ENCODE measurements at places on chromosomes 6 and 20. TPM values are rescaled to one million over a fixed set of nuclear protein-coding genes. Genes with fewer than 3 reads are reported as not detected.

The CDH26 gene
- 0.22 TPM for total RNA-seq

The CSTF1 gene
- 48.9 TPM for total RNA-seq

The THEMIS gene
- total RNA-seq = 0.09 TPM

The CALHM4 gene
- not detected for total RNA-seq

The HLA-DOA gene
- total RNA-seq = not detected

The RAET1G gene
- total RNA-seq = not detected

GRCh38 chr20:4781211-4781610, 59.5 kb downstream of the PRND start:
- no peak overlapping the region for H3K4me3 ChIP-seq
- DNase-seq = no peak
- H3K36me3 ChIP-seq = no peaks in the 10 kb centered on the region
- H3K27ac ChIP-seq = no peak overlapping the region
- H3K4me1 ChIP-seq = no peaks in the 10 kb centered on the region
- H3K27me3 ChIP-seq = peaks cover 3% of the 10 kb centered on the region

DNA sequence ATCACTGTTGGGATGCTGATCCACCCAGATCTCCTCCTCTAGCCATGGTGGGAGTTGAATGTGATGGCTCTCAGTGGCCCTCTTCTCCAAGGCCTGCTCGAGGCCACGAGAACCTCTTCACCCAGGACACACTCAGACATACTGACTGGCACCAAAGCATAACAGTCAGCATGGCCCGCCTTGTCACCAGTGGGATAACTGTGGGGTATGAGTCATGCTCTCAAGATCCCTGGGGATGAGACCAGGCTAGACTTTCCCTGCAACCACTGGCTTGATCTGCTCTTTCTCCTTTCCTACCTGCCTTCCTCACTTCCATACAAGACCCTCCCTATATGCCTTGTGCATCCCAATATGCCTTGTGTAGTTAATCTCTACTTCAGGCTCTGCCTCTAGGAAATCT, 66.8 kb downstream of the RIN2 start:
- no peak overlapping the region for H3K27ac ChIP-seq
- H3K4me1 ChIP-seq = no peaks in the 10 kb centered on the region
- H3K36me3 ChIP-seq = no peaks in the 10 kb centered on the region
- H3K27me3 ChIP-seq = no peaks in the 10 kb centered on the region
- H3K4me3 ChIP-seq = no peak overlapping the region

DNA sequence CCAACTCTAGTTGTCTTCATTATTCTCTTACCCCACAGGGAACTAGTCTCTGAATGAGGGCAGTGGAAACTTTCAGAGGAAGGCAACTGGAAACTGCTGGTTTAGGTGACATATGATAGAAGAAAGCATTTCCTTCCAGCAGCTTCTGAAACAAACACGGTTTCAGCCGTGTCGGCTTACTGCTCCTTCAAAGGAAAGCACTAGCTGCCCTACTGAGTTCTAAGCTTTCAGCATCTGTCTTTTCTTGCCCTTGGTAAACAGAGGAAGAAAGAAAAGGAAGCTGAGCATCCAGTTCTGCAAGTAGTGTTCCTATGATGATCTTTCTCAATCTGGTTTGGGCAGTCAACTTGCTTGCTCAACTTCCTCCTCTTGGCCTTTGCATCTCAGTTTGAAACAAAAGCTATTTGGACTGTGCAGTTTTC, 117.5 kb upstream of the CEP85L start:
- no peak overlapping the region for H3K4me3 ChIP-seq
- no peak for DNase-seq
- H3K4me1 ChIP-seq = no peaks in the 10 kb centered on the region
- no peak overlapping the region for H3K27ac ChIP-seq
- H3K27me3 ChIP-seq = peaks cover 5% of the 10 kb centered on the region

DNA sequence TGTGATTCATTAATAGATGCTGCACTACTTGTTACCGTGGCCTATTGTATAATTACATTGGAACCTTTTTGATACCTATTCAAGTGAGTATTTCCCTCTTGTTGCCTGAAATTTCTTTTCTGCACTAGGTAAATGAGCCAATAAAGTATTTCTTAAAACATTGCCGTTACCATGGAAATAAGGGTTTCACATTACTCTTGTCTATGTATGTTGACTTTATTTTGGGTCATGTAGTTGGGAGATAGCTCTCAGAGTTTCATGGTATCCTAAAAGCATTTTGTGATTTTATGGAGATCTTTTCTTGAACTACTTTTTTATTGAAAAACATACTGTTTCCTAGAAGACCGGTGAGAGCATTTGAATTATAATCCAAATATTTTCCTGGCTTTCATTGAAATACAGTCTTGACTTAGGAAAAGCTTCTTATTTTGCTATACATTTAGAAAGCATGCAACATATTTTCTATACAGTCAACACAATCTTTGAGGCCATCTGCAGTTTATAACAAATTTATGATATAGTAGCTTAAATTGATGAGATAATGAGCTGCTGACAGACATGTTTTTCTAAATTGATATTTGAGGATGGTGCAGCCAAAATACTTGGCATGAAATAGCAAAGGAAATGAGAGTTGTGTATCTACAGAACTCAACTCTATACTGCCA, 650.4 kb downstream of the RFPL4B start:
- H3K27me3 ChIP-seq = no peaks in the 10 kb centered on the region
- H3K4me3 ChIP-seq = no peak overlapping the region
- no peaks in the 10 kb centered on the region for H3K36me3 ChIP-seq
- H3K4me1 ChIP-seq = no peaks in the 10 kb centered on the region
- no peak for DNase-seq

DNA sequence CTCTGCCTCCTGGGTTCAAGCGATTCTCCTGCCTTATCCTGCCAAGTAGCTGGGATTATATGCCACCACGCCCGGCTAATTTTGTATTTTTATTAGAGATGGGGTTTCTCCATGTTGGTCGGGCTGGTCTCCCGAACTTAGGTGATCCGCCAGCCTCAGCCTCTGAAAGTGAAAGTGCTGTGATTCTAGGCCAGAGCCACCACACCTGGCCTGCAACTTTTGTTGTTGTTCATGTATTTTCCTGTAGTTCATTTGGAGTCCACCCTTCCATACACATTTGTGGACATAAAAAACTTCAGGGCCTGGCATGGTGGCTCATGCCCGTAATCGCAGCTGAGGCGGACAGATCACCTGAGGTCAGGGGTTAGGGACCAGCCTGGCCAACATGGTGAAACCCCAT, 14.5 kb downstream of the HSPA1B start:
- no peak overlapping the region for H3K4me3 ChIP-seq
- H3K4me1 ChIP-seq = peaks cover 27% of the 10 kb centered on the region
- peaks cover 39% of the 10 kb centered on the region for H3K36me3 ChIP-seq
- no peaks in the 10 kb centered on the region for H3K27me3 ChIP-seq

- H3K27me3 ChIP-seq = no peaks in the 10 kb centered on the region
- peaks cover 5% of the 10 kb centered on the region for H3K4me1 ChIP-seq
- DNase-seq = no peak
- no peaks in the 10 kb centered on the region for H3K36me3 ChIP-seq
- H3K27ac ChIP-seq = no peak overlapping the region
Measured at GRCh38 chr6:161217628-161218027, 56.2 kb downstream of the AGPAT4 start.
